NCI-H2081 treated with DMSO at 0.1 percent for 48 hours (cell line): ENCODE measurements at places on chromosomes 2 and 18.

- DNase-seq = peak; percentile 41
Observed at GRCh38 chr2:241432824-241433448, 75.4 kb downstream of the STK25 start.

DNA sequence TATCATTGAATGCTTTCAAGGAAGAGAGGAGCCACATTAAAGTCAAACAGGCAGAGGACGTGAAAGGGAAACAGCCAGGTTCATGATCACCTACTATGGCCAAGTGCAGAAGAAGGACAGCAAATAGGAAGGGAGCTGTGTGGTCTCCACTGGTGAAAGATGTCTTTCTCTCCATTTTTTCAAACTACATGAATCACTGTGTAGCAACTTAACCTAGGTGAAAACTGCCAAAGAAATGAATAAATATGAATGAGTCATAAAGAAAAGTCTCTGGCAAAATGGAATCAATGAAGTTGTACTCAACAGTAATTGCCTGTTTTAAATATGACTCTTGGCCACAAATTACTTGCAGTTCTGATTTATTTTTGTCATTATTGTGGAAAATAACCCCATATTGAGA, 452.6 kb upstream of the PKDCC start:
- DNase-seq = no peak

DNA sequence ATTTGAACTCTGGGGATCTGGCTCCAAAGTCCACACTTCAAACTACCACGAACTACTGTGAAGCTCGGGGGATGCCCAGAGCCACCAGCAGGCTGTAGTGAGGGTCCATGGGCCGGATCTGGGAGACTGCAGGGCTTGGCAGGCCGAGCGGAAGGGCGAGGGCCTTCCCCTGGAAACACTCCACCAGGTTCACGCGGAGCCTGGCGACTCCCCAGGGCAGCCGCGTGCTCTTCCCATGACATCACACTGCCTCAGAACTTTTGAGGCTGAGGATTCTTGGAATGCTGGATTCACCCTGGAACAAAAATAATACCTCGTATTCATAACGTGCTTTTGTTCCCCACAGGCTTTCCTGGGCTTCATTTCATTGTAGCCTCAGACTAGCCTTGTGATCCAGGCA, 201.0 kb downstream of the SMAD7 start:
- no peak for DNase-seq

DNA sequence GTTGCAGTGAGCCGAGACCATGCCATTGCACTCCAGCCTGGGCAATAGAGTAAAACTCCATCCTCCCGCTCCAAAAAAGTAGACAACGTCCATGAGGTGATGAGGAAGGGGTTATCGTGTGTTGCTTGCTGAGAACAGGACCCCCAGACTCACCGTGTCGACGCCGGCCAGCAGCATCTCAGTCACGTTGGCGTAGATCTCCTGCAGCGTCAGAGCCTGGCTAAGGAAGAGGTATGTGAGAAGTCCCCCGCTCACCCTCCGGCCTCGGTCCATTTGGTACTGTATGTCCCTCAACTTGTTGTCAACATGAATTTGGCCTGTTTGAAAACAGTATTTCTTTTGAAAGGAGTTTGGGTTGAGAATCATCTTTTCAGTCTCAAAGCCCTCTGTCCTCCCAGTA, 20.9 kb downstream of the CYP27C1 start:
- DNase-seq = no peak

DNA sequence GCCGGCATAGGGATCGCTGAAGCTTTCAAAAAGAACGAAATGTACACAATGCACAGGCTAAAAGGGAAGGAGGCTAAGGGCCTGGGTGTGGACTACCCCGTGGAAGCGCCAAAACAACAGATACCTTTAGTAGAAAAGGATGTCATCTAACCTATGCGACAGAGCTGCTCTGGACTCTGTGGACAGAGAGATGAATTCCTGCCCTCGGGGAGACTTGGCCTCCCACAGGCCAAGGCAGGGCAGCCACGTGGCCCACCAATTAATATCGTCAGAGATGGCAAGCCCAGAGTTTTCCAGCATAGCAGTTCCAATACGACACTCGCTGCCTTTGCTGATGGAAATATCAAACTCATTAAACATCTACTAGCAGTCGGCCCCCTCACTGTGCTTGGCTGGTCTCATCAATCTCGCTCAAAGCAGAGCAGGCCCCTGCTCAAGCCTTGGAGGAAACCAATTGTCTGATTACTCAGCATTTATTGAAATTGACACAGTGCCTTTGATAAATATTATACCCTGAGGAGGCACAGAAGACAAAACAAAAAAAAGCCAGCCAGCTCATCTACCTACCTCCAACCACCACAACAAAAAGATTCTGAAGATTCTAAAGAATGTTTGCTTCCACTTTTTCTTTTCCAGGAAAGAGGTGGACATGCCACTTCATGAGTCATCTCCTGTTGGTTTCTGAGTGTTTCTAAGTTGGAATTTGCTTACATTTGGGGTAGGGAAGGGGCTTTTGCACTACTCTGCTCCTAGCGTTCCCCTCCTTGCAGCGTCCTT, 79.0 kb upstream of the ACAA2 start:
- DNase-seq = no peak

DNA sequence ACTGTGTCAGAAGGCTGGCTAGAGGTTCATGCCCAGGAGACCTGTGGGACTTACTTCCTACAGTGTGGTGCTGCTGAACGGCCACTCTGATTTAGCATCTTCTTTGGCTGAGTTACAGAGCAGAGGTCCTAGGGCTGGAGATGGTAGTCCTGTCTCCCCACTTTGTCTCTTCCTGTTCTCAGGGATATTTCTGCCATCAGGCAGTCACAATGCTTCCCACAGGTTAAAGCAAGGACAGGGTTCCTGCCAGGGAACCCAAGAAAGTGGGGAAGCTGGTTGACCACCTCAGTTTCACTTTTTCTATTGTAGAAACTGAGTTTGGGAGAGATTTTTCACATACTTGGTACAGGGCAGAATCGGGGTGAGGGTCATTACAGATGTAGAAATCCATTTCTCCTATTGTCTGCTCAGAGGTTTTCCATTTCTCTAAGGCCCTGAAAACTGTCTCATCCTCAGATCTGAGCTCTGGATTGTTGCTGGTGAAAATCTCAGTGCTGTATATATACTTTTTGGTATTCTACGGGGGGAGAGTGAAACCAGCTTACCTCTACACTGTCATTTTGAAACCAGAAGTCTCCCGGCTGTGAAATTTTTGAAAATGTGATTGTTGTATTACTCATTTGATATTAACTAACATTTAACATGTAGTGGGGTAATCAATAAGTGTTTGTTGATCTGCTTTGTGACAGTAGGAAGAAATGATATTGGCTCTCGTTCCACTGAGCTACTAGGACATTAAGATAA, 37.0 kb upstream of the MEP1B start:
- DNase-seq = no peak

DNA sequence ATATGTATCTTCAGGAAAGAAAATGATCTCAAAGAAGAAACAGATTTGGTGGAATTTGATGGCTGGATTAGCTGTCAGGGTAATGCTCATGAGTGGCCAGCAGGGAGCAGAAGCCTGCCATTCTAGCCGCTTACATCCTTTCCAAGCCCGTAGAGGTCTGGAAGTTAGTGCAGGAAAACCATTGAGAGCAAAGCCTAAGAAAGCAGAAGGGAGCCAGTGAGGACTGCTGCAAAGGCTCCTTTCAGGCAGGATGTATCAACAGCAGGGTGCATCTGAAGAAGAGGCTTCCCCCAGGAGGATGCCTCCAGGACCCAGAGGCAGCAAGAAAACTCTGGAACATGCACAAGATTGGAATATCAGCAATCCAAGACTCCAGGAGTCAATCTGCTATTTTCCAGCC, 22.9 kb upstream of the LBH start:
- no peak for DNase-seq

DNA sequence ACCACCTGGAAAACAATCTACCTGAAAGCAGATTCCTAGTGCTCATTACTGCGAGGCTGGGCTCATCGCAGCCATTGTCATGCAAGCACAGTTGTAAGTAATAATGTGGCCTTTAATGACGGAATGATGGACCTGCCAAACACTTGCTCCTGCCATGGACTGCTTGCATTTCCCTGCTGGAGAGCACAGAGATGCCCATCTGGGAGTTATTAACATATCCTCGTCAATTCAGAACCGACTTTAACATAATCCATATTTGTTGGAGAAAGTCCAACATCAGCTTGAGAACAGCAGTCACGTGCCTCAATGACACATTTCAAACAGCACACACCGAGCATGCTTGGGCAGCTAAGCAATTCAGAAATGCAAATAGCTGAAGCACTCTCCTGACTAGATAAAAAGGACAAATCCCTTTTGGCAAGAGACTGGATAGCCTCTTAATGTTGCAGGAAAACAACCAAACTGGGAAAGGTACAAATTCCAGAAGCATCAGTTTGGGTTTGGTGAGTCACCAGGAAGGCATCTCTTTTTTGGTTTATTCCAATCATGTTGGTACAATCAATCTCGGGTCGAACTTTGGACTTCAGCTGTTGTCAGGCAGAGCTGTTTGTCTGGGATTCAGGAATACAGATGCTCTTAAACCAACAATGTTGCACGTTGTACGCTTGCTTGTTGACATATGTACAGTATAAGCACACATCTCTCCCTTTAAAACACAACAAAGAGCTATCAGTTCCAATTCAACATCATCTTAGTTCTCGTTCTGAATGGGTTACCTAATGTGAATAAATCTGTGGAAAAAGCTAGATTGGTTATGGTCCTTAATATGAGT, 395.8 kb downstream of the LNPK start:
- peak; percentile 47 for DNase-seq

- DNase-seq = no peak
Observed at GRCh38 chr2:30422444-30423040, 24.5 kb upstream of the LCLAT1 start.

DNA sequence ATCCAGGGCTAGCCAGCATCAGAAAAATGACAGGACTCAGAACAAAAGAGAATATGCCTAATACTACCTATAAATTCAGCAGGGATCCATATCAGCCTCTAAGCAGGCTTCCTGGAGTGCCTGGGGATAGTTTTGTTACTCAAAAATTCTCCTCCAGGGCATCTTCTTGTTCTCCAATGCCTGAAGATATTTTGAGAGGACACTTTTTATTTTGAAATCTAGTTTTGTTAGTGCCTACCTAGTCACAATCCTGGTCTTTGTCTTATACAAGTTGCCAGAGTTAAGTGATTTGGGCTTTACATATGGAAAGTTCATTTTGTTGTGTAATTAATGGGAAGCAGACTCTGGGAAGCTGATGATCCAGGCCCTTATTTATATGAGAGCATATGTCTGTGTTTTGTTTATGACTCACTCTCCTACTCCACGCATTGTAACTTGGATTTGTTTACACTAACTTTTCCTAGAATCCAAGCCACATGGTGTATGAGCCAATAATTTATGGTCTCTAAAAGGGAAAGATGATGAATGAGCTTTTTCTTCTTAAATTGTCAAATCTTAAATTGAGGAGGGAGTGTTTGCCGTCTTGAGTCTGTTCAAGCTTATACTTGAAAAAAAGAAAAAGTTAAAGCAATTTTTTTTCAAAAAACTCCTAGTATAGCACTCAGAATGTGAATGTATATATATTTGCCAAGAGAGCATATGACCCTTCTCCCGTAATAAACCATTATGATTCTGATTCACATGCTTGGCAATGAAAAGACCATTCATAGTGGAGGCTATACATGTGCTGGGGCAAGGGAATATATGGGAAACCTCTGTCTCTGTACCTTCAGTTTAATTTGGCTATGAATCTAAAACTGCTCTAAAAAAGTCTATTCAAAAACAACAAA, 370.3 kb downstream of the SETBP1 start:
- DNase-seq = no peak

- DNase-seq = no peak
Observed at GRCh38 chr2:226050822-226051221, 651.3 kb downstream of the NYAP2 start.

DNA sequence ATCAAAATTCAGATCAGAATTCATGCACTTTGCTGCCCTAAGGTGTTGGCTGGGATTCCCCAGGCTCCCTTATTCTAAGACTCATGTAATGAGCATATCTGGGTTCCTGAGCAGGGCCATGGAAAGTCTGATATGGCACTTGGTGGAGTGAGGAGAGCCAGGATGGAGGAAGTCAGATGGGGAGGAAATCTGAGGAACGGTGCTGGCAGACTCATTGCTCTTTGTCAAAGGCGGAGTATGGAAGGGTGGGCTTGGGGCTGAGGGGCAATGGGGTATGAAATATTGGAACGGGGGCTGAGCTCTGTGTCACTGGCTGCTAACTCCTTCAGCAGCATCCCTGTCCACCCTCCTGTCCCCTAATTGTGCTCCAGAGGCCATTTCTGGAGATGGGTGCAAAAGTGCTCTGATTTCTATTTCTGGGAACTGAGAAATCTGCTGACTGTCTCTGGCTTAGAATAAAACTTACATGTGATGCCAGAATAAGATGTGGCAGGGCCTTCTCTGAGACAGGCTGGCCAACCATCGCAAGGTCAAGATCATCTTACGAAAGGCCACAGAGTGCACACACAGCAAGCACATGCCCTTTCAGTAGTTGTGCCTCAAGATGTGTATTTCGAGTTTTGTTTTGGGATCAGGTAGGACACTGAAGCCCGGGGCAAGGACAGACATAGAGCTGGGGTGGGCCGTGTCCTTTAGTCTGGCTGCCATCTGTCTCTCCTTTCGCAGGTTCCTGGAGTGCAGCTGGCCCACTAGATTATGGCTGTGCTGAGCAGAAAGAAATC, 480.0 kb upstream of the HS6ST1 start:
- no peak for DNase-seq

- DNase-seq = no peak
Observed at GRCh38 chr2:9781252-9781651, 62.0 kb upstream of the TAF1B start.

GRCh38 chr2:157107877-157108276, 149.6 kb upstream of the GALNT5 start:
- no peak for DNase-seq

DNA sequence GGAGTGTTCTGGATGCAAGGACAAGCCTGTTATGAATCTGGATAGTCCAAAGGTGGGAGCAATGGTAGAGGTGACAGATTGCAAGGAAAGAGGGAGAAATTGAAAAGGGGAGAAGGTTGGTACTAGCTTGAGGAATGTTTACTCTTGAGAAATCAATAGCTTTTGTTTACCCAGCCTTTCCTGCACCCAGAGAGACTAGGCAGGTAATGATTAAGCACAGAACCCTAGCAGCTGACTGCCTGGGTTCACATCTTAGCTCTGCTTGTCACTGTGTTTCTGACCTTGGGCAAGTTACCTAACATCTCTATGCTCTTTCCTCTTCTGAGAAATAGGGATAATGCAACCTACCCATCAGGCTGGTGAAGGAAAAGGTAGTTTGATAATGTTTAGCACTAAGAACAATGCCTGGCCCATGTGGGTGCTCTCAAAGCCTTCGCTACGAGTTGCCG, 178.6 kb downstream of the MGAT5 start:
- DNase-seq = no peak

- peak; percentile 30 for DNase-seq
Observed at GRCh38 chr2:193695367-193695766, 1500.6 kb upstream of the TMEFF2 start.

- peak; percentile 50 for DNase-seq
Observed at GRCh38 chr18:32714571-32715148, 58.2 kb downstream of the KLHL14 start.

GRCh38 chr2:237492137-237492890, 5.3 kb downstream of the MLPH start:
- DNase-seq = no peak

DNA sequence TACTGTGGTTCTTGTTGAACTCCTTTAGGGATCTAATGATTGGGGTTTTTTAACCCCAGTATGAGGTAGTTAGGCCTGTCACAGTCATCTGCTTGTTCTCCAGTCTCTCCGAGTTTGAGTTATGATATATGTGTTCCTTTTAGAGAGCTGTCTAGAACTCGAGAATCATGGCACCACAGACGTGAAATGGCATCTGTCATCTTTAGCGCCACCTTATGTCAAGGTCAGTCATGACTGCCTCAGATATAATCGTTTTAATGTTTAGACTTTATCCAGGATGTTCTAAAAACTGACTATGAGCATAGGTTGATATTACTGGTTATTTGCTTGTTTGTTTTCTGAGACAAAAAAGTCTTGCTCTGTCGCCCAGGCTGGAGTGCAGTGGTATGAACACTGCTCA, 112.2 kb downstream of the CEP192 start:
- DNase-seq = no peak
